Panc1 (cell line): ENCODE measurements at places on chromosomes 5 and 9. TPM values are rescaled to one million over a fixed set of nuclear protein-coding genes. Genes with fewer than 3 reads are reported as not detected.

The BHMT gene
- not detected for total RNA-seq

The SPEF2 gene
- total RNA-seq = 0.87 TPM

The DBH gene
- not detected for total RNA-seq

The GPR150 gene
- total RNA-seq = 0.54 TPM

The TAS2R1 gene
- not detected for total RNA-seq

DNA sequence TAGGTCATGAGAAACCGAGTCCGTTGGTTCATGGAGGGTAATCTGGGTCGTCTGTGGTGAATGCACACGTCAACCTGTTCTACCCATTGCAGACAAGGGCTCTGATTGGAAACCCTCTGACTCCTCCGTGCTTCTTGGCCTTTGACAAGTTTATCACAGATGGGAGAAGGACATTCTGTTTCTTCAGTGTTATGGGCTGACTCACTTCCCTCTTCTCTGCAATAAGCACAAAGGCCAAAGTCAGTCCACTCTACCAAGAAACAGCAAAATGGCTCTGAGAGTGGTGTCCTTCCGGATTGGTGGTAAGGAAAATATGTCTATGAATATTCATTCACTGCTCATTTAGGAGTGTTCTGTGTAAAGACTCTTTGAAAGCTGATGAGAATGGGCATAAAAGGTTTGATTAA is 89.3 kb downstream of the FEM1C start:
- no peaks in the 10 kb centered on the region for H3K36me3 ChIP-seq
- no peak overlapping the region for H3K4me3 ChIP-seq
- H3K27me3 ChIP-seq = no peaks in the 10 kb centered on the region
- H3K27ac ChIP-seq = no peak overlapping the region

DNA sequence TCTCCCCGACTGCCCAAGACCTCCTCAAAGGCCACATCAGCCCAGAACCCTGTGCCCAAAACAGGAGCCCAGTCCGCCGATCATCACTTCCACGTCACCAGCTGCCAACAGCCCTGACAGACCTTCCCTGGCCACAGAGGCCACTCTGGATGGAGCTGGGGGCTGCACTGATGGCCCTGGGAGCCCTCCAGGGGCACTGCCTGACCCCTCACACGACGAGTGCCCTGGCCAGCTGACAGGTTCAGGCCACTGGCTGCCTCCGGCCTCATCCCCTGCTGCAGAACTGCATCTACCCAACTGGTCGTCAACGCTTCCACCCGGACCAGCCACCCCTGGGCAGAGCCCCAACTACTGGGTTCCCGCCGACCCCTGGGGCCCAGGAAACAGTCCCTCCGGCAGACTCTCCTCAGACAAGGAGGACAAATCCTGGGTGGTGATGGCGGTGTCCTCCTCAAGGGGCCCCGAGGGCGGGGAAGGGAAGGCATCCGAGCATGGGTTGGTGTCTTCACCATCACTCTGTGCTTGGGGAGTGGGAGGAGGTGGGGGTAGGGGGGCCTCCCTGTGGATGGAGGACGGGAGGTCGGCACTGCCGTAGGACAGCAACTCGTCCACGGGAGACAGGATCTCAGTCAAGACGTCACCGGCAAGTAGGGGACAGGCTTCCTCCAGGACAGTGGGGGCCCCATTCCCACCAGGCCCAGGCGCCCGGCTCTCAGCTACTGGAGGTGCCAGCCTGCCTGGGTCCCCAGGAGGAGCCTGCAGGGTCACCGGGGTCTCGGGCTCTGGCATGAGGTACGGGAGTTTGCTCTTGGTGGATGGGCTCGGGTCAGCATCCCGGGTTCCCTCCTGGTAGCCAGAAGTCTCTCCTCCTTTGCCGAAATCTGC is 7.9 kb upstream of the QSOX2 start:
- no peaks in the 10 kb centered on the region for H3K36me3 ChIP-seq
- no peaks in the 10 kb centered on the region for H3K4me1 ChIP-seq
- no peak for DNase-seq
- no peak overlapping the region for H3K27ac ChIP-seq

DNA sequence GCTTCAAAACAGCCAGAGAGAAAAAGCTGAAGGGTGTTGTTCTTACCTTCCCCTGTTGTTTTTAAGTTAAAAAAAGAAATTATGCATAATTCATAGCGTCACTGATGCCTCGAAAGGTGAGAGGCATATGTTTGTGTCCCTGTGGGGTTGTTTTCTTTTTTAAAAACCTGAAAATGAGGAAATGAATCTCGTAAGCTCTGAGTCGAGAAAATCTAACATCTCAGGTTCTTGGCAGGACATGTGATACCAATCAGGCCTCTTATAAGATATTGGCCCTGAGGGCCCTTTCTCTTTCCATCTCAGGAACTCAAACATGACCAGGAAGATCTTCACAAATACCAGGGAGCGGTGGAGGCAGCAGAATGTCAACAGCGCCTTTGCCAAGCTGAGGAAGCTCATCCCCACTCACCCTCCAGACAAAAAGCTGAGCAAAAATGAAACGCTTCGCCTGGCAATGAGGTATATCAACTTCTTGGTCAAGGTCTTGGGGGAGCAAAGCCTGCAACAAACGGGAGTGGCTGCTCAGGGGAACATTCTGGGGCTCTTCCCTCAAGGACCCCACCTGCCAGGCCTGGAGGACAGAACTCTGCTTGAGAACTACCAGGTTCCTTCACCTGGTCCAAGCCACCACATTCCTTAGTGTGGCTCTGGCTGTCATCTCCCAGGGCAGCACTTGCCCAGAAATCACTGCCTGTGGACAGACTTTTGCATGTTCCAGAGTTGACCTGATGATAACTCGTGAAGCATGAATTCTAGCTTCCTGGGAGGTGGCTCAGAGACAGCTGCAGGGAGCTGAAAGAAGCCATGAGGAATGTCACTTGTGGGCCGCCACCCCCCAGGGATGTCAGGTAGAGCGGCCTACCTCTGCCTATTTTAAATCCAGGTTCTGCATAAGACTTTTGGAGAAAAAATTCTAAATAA is at the start of gene TAL2:
TSS of gene TAL2 (plus strand) at position 274 of the 921 bp plus-strand sequence. CDS start at position 314, 40 bp downstream.
- no peaks in the 10 kb centered on the region for H3K27me3 ChIP-seq
- H3K27ac ChIP-seq = no peak within 1 kb of the TSS
- no peak for DNase-seq
- no peaks in the 10 kb centered on the region for H3K36me3 ChIP-seq

DNA sequence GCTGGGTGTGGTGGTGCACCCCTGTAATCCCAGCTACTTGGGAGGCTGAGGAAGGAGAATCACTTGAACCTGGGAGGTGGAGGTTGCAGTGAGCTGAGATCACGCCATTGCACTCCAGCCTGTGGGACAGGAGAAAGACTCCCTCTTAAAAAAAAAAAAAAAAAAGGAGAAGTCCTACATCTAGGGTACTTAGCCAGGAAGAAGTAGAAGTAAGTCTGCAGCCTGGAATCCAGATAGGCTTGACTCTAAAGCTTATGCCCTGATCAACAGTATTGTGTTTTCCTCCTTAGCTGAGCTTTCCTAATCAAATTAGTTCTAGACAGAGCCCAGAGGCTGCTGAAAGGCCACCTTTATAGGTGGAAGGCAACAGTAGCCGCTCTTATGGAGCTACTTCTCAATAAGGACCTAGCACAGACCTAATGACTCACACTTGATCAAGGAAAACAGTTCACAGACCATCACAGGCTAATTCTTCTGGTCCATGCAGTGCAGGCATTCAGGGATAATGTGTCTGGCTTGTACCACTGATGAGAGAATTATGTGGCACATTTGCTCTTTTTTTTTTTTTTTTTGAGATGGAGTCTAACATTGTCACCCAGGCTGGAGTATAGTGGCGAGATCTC is 105.5 kb upstream of the KLF4 start:
- no peaks in the 10 kb centered on the region for H3K36me3 ChIP-seq
- H3K27me3 ChIP-seq = peaks cover 3% of the 10 kb centered on the region; the same call in 1 of the 2 replicates
- no peak overlapping the region for H3K4me3 ChIP-seq
- H3K27ac ChIP-seq = no peak overlapping the region
- no peak for DNase-seq

- no peak overlapping the region for H3K27ac ChIP-seq
- H3K4me3 ChIP-seq = no peak overlapping the region
- no peaks in the 10 kb centered on the region for H3K27me3 ChIP-seq
- no peaks in the 10 kb centered on the region for H3K36me3 ChIP-seq
These were observed 340.5 kb downstream of the PIK3R1 start for GRCh38 chr5:68555907-68556681.
